ENCODE measurements at places on chromosomes 2 and 18. TPM values are rescaled to one million over a fixed set of nuclear protein-coding genes. Genes with fewer than 3 reads are reported as not detected.

GRCh38 chr2:145688156-145688555 lies 1168.2 kb upstream of the ZEB2 start:
- DNase-seq = no peak

- no peak for DNase-seq
Measured at GRCh38 chr2:216574586-216574985, 58.6 kb upstream of the IGFBP2 start.

The UBXN2A gene
- 13.5 TPM for total RNA-seq

DNA sequence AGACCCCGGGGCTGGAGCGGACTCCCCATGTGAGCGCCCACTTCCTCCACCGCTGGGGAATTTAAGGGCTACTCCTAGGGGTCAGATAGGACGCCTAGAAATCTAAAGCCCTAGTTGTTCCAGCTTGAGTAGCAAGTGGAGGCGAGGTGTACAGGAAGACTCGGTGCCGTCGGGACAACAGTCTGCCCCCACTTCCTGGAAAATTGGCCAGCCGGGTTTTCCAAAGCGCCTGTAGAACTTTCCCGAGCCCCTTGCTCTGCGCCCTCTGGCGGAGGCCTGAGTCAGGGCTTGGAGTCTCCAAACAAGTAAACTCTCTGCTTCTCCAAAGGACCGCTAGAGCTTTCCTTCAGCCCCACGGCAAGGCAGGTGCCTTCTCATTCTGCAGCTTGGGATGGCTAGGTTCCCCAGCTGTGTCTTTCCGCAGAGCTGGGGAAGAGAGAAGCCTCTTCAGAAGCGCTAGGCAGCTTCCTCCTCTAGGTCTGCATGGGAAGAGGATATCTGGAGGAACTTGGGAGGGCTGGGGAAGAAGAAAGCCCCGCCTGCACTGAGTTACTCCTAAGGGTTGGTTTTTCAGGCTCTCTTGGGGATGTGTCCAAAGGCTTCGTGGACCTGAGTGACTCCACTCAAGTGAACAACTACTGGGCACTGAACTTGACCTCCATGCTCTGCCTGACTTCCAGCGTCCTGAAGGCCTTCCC lies 681 bp downstream of the SPR start:
- DNase-seq = peak; percentile 90

The TTC21B gene
- 16.3 TPM for total RNA-seq

DNA sequence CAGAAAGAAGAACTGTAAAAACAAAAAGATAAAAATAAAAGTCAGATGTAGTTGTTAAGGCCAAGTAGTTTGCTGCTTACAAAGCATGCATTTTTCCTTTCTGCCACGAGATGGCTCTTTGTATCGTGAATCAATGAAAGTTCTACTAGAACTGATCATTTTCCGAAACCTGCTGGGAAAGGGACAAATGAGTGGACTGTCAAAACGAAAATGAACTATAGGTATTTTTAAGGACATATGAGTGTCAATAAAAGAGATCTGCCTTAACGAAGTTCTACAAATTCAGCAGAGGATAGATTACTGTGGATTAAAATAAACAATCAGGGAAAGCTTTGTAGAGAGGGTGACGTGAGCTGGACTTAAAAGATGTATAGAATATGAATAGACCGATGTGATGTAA lies 15.0 kb upstream of the ELOA2 start:
- peak; percentile 25 for DNase-seq

GRCh38 chr2:212908682-212909435 lies 242.6 kb downstream of the IKZF2 start:
- DNase-seq = no peak

DNA sequence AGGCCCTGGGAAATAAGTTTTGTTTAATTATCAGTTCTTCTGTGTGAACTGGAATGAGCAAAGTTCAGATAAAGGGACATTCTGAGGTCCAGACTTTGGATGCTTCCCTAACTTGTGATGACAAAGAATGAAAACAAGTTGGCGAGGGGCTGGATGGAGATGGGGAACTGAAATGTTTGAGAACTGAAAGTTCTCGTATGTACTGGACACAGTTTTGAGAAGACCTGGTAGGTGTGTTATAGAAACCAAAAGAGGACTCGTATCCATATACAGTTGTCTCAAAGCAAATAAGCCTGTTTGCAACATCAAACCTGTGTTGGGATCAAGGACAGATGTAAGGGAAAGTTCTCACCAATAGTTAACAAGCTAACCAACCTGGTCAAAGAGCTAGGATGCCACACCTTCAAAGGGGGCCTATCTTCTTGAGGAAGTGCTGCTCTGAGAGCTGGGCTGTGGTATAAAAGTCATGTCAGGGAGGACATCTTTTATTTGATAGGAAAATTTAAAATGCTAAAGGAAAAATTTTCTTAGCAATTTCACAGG lies at the start of gene UPP2:
UPP2 (plus strand) TSS at position 493 of the 543 bp plus-strand sequence. CDS start 188 bp downstream, outside the sequence.
- DNase-seq = no peak

DNA sequence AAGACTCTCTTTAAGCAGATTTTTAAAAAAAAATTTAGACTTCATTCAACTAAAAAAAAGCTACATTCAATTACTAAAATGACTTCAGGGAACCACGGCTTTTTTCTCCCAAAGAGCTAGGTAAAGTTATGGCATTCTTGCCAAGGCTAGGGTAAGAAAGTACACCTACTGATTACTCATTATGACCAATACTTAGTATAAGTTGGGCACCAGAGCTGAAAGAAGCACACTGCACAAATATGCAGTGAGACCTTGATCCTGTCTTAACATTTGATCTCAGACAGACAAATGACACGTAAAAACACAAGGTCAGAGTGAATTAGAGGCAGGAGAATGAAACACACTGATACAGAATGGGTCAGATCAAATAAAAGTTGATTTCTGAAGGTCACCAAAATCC lies 88.7 kb downstream of the THADA start:
- no peak for DNase-seq

DNA sequence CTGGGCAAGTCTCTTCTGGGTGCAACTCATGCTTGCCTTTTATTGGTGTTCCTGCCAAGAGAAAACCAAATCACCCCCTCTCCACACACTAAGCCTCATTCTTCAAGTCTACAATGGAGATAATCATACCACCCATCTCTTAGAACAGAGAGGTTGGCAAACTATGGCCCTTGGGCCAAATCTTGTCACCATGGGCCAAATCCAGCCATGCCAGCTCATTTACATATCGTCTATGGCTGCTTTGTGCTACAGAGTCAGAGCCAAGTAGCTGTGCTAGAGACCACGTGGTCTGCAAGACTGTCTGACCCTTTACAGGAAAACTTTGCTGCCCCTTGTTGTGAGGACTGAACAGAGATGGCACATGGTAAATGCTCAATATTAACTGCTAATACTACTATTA lies 270.3 kb upstream of the PARD3B start:
- DNase-seq = no peak

DNA sequence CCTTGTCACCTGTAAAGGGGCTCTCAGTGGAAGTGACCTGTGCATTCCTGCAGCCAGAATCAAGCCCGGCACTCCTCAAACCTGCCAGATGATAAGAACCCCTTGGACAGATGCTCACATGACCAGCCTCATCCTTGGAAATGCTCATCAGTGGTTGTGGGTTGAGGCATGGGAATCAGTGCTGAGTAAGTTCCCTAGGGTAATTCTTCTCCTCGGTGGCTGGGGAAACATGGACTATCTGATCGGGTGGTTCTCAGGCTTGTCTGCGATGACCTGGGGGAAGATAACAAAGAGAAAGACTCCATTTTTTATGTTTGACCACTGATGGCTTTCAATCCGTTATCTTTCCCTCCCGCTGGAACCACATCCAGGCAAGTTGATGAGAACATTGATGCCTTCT lies 84.0 kb downstream of the SPP2 start:
- DNase-seq = peak; percentile 28

- no peak for DNase-seq
Measured at GRCh38 chr2:101987832-101988231, 3.9 kb upstream of the IL1R2 start.

DNA sequence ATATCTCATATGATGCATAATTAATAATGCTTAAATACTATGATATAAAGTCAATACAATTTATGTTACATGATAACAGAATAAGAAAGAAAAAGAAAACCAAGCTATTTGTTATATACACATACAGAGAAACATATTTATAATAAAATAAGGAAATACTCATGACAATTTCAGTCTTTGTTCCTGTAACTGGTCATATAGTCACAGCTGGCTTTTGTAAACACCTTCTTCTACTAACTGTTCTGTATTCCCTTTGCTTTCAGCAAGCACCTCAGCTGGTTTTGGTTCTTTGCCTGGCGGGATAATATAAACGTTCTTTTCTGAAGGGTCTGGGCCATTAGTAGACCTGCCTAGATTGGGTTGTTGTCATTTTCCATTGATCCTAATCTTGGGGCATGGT lies 158.5 kb downstream of the COPS8 start:
- no peak for DNase-seq

DNA sequence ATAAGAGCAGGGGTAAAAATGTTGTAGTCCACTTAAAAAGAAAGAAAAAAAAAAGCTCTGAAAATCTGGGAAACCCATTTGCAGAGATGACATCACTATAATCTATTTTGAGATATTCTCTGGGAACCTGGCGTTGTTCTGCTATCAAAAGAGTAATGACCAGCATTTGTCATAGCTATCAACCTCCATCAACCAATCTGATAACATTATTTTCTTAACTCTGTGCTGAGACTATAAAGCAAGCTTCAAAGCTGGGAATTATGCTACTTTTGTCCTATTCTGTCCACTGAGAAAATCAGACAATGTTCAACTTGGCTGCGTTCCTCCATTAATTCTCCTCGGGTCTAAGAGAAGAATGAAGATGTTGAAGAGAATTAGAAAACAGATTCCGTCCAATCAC lies 107.5 kb downstream of the STK39 start:
- no peak for DNase-seq

GRCh38 chr2:18522484-18523146 lies 37.8 kb downstream of the RDH14 start:
- DNase-seq = no peak

GRCh38 chr2:125857971-125858794 lies 797.8 kb upstream of the GYPC start:
- DNase-seq = no peak
